ENCODE measurements at places on chromosomes 12 and 14.
A peak's percentile ranks its signal among the peaks of the same experiment; 100 is the strongest.

DNA sequence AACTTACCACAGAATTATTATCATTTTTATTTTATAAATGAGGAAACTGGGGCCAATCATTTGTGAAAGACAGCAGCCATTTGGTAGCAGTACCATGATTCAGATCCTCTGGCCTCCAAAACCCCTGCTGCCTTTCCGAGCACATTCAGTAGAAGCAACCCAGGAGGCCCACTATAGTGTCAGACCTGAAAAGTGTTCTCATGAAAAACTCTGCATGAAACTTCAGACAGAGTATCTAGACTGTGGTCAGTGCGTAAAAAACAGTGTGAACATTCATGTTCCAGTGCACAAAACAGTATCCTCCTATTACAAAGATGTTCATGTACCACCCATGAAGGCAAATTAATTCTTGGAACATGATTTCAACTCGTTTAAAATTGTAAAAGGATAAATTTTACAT is 112.0 kb downstream of the EPS8 start:
- DNase-seq: no peak

DNA sequence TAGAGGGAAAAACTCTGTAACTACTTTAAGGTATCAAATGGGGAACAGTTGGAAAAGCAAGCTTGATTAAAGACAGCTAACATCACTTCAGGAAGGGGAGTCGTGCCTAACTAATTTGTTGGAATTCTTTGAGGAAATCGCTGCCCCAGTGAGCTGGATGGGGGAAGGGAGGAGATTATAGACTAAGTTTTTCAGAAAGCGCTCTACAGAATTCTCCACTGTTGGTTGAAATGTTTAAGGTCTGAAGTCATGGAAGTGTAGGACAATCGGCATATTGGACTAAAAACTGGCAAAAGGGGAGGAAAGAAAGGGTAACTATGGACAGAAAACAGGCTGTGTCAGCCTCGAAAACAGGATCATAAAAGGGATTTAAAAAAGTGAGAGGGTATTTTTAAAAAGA is 229.9 kb upstream of the HMGA2 start:
- DNase-seq: no peak

DNA sequence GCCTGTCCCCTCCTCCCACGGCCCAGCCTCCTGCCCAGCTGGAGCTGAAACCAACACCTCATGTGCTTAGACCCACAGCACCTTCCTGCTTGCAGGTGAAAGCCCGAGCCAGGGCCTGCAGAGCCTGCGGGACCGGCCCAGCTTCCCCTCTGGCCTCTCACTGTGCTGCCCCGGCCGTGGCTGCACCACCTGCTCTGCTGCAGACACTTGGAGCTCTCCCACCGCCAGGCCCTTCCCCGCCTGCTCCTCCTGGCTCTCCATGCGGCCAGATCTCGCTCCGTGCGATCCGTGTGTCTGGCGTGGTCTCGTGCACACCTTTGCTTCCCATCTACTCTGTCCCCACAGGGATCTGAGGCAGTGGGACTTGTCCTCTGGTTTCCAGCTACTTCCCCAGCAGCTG is 72.2 kb upstream of the FBRSL1 start:
- DNase-seq: no peak

- DNase-seq: no peak
Observed at GRCh38 chr12:101612160-101612916, 17.6 kb downstream of the MYBPC1 start.

DNA sequence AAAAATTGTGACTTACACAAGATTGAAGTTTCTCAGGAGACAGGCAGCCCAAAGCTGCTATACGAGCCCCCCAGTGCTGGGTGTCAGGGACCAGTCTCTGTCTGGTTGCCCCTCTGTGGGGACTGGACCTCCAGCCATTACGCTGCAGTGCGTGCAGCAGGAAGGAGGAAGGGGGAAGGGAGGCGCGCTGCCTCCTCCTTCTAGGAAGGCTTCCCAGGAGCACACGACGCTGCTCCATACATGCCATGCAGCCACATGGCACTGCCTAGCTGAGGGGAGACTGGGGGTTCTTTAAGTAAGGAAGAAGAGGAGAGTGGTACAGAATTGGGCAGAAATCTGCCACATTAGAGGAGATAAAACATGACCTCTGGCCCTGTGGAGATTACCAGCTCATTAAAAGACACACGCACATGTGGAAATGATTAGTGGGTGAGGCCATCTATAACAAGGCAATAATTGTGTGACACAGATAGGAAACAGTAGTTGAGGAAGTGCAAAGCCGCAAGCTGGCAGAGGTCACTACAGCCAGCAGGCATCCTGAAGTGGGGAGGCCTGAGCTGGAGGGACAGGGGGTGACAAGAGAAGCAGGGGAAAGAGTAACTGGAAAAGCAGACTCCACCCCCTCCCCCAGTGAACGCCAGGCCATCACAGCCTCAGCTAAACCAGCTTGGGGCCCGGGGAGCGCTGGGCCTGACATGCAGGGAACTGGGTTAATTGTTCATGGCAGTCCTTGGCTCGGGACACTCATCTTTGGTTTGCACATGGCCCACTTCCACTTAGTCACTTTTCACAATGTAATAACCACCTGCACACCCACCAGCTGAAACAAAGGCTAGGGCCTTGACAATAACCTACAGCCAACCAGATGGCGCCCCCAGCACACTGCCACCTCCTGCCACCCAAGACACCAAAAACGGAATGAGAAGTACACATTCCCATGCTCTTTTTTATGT is 39.6 kb downstream of the CCDC88C start:
- DNase-seq: no peak

- DNase-seq: no peak
Observed at GRCh38 chr14:61350427-61351270, 29.3 kb downstream of the PRKCH start.

- no peak for DNase-seq
Observed at GRCh38 chr12:92675092-92675865, 27.5 kb upstream of the PLEKHG7 start.

DNA sequence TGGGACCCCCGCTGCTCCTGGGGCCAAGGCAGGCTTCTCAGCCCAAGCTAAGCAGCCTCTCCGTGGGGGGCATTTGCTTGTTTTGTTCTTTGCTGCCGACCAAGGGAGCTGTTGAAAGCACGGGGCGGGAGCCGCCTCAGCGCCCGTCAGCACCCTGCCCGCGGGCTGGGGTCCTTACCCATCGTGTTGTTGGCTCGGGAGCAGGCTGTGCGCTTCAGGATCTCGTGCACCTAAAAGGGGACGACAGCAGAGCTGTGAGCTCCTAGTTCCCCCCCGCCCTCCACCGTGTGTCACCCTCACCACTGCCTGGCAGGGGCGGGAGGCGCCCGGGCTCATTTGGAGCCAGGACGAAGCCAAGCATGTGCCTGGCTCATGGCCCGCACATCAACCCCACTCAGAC is 117.5 kb downstream of the ANO2 start:
- no peak for DNase-seq

DNA sequence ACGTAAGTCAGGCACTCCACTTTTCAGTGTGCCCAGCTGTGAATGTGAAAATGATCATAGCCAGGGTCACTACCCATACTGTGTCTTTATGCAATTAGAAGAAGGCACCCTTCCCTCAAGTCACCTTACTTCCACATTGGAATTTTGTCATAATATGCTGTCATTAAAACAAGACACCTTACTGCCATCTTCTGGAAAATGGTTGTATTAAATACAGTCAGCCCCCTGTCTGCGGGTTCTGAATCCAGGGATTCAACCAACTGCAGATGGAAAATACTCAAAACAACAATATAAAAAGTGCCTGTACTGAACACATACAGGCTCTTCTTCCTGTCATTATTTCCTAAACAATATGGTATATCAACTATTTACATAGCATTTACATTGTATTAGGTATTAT is 70.2 kb upstream of the TBX5 start:
- DNase-seq: peak; percentile 17

DNA sequence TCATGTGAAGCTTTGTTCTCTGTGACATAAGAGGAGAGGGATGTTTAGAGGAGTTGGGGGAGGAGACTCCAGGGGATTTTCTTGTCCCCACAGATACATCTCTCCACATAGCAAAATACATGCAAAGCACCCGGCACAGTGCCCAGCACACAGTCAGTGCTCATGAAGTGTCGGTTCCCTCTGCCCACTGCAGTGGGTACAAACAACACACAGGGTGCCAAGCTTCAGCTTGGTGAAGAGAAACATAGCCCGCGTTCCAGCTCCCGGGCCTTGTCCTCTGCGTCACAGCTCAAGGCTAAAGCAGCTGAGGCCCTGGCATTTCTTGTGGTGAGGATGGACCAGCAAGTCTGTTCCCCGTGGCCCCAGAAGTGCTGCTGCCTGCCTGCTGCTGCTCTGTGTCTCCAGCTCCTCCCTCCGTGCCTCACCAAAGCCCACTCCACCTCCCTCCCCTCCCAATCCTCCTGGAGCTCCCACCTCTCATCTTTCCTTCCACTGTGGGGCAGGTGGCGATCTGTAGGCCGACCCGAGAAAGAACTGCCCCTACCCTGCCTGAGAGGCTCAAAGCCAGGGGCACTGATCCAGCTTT is 57.0 kb upstream of the FKBP4 start:
- DNase-seq: no peak

DNA sequence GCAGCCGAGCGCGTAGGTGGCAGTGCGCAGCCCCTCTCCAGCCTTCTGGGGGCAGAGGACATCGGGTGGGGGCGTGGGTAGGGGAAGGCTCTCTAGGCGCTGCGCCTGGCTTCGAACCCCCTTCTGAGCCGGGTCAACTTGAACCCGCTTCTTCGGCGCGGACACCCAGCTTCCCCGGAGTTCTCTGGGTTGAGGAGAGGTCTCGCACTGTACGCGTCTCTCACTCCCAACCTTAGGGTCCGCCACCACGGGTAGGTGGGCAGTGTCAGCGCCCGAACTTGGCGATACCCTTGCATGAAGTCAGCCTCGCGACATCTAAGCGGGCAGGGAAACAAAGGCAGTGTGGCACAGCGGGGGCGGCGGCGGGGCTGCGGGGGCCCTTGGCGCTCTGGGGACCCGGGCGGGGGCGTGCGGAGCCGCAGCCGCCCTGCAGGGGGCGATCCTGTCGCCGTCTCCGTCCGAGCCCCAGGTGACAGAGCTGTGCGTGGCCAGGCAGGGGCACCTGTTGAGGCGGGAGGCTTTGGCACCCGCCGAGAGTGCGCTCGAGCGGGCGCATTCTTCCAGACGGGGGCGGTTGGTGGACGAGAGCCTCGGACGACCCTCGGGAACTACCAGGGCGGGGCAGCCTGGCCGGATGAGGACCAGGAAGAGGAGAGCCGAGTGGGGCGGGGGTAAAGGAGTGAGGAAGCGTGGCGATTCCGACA is 1.1 kb downstream of the GALNT16 start:
- no peak for DNase-seq

GRCh38 chr12:23528316-23528715 is 421.2 kb downstream of the SOX5 start:
- no peak for DNase-seq

- DNase-seq: no peak
Observed at GRCh38 chr12:91204421-91204820, 21.8 kb upstream of the DCN start.

DNA sequence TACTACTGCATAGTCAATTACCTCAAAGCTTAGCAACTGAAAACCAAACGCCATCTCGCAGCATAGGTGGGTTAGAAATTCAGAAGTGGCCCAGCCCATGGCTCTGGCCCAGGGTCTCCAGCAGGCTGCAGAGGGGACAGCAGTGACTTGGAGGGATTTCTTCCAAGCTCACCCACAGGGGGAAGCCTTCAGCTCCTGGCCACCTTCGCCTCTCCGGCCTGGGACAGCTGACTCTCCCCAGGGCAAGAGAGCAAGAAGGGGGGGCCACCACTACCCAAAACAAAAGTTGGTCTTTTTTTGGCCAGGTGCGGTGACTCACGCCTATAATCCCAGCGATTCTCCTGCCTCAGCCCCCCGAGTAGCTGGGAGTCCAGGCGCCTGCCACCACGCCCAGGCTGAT is 32.2 kb upstream of the ANKRD9 start:
- no peak for DNase-seq

GRCh38 chr14:42854061-42854460 is 1247.4 kb downstream of the LRFN5 start:
- DNase-seq: no peak

DNA sequence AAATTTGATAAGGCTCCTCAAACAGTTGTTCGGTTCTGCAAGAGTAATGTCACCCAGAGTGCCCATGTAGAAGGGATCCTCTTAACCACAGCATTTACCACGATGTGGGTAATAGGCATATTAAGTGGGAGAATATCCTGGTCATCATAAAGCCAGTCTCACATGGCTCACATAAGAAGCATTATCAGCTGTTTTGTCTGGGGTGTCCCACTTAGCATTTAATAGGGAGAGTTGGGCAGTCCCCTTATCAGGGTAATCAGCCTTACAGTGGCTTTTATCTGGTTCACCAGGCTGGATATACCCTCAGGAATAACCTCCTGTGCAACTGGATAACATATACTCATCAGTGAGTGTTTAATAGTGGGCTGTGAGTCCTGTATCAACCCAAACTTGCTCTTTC is 12.9 kb upstream of the TMEM263 start:
- no peak for DNase-seq

- no peak for DNase-seq
Observed at GRCh38 chr14:54085841-54086240, 129.2 kb upstream of the BMP4 start.

DNA sequence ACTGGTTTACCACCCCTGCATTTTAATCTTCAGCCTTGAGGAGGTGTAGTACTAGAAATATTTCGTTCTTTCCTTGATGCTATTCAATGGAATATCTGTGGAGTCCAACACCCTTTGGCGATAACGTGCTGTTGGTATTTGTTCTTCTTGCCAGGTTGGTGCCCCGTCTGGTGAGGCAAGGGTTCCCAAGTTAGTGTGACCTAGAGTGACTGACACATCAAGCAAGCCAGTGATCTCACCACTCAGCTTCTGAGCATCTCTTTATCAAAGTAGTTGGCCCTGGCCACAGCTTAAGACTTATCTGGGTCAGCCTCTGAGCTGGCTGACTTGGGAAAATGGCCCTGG is 60.2 kb downstream of the PLXNC1 start:
- no peak for DNase-seq

GRCh38 chr12:15268927-15269552 is 47.8 kb upstream of the RERG start:
- no peak for DNase-seq

- DNase-seq: no peak
Observed at GRCh38 chr14:94051115-94051514, 25.0 kb downstream of the OTUB2 start.

All from fibroblast of skin of left biceps (primary cell).